Glomerular endothelial cell (primary cell): ENCODE measurements at places on chromosomes 12 and 14.

- no peak for DNase-seq
These were observed 8.3 kb upstream of the ABCD2 start for GRCh38 chr12:39627914-39628313.

GRCh38 chr14:75196468-75196867 is 20.1 kb upstream of the TMED10 start:
- DNase-seq: no peak

DNA sequence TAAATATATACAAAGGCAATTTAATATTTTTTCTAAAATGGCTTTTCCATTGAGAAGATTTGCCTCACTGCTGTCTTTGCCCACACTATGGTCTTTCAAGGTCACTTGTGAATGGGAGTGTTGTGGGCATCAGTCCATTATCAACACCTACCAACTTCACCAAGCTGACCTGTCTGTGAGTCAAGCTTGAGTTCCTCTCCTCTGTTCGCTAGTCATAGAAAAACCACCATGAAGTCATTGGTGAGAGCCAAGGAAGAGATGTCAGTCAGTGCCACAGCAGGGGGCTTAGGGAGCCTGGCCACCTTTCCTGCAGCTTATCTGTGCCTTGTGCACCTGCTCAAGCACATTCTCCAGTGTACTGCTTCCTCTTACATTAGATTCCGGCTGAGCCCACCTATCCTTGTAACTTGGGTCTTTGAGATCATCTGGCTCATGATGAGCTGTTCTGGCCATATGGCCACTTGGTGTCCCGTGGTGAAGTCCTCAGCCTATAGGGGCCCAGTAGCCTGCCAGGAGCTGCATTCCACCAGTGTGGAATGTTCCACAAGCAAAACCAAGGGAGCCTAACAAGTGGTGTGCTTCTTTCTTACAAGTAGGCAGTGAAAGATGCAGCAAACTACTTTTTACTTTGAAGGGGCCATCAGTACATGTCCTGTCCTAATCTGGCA is 80.8 kb upstream of the C12orf71 start:
- no peak for DNase-seq

- no peak for DNase-seq
These were observed 44.0 kb upstream of the HIF1A start for GRCh38 chr14:61651355-61651754.

DNA sequence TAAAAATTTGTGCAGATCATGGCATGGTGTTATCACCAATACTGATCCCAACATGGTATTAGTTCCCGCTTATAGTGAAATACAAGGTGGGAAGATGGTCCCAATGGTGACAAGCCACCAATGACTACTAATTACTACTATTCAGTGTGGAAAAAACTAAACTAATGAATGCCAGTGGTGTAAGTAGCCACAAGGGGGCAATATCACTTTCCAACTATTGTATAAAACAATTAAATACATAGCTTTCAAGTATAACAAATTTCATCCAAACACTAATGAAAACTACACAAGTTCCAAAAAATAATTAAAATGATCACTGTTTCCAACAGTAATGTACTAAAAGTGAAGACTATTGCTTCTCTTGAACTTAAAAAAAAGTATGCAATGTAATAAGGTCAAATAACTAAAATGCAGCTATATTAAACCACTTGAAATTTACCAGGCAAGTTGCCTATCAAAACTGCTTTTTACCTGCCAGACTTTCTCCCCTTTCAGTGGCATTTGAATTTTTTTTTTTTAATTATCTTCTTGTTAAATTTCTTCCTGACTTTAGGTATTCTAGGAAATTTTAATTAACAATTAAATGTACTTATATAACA is 58.0 kb downstream of the PAPLN start:
- DNase-seq: peak; percentile 48

- DNase-seq: no peak
These were observed 159.8 kb downstream of the TGFB3 start for GRCh38 chr14:75821831-75822521.

GRCh38 chr12:41344776-41345470 is 156.8 kb downstream of the PDZRN4 start:
- DNase-seq: no peak

- DNase-seq: no peak
These were observed 36.4 kb upstream of the KCNMB4 start for GRCh38 chr12:70329728-70330127.

DNA sequence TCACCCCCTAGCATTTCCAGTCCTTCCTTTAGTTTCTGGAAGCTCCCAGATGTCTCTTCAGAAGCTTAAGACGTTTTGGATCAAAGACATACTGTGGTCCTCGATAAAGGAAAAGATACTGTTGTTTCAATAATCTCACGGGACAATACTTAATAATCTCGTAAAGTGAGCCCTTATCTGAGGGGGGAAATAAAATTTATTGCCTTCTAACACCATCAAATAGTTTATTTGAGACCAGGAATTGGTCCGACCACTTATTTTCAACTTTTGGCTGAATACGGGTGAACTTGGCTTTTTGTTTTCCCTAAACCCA is 640 bp upstream of the G2E3 start:
- DNase-seq: no peak

DNA sequence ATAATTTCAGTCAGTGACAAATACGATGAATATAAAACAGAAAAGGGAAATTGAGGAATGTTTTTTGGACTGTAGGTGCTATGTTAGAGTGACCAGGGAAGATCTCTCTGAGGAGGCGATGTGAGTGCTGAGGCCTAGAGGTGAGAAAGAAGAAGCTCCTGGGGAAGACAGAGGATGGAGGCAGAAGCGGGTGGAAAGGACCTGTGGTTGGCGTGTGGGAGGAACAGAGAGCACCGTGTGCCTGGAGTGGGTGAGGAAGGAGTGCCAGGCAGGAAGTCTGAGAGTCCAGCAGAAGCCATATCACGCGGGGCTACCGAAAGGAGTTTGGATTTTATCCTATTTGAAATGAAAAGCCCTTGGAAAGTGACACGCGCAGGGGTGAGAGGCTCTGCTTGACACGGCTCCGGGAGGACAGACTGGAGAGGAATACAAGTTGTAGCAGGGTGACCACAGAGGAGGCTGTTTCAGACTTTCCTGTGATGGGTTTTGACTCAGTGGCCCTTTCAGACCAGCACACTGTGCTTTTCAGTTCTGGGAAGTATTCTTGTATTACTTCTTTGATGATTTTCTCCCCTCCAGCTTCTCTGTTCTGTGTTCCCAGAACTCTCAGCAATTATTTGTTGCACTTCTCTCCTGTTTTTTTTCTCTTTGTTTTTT is 96.9 kb downstream of the VRK1 start:
- DNase-seq: no peak

- peak; percentile 37 for DNase-seq
These were observed 279.4 kb downstream of the FOXN3 start for GRCh38 chr14:89137526-89138163.

DNA sequence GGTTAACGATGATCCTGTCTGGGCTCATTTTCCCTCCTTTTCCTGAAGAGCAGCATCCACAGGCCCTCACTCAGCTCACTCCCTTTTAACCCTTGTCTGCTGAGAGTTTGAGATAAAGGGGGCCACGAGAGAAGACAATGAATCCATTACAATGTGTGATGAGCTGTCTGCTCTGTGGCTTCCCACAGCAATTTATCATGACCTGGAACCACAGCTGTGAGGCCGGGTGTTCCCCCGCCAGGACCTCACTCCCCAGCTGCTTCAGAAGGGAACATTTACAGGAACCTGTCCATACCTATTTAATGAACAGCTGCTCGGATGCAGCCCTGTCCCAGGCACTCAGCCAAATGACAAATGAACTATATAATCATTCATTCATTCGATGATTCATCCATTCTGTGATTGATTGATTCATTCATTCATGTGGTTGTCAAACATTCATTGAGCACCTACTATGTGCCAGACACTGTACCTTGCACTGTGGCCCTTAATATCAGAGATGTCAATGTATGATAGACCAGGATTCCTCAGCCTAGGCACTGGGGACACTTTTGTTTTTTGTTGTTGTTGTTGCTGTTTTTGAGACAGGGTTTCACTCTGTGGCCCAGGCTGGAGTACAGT is 18.5 kb upstream of the P2RX7 start:
- DNase-seq: no peak

- DNase-seq: peak; percentile 18
These were observed 96.0 kb downstream of the SRGAP1 start for GRCh38 chr12:63940310-63941005.

GRCh38 chr12:179131-179884 is 34.6 kb downstream of the SLC6A12 start:
- no peak for DNase-seq

- DNase-seq: no peak
These were observed 602.7 kb upstream of the FLRT2 start for GRCh38 chr14:84927096-84927827.

- DNase-seq: no peak
These were observed 51.8 kb downstream of the TRAF3 start for GRCh38 chr14:102829016-102829548.

DNA sequence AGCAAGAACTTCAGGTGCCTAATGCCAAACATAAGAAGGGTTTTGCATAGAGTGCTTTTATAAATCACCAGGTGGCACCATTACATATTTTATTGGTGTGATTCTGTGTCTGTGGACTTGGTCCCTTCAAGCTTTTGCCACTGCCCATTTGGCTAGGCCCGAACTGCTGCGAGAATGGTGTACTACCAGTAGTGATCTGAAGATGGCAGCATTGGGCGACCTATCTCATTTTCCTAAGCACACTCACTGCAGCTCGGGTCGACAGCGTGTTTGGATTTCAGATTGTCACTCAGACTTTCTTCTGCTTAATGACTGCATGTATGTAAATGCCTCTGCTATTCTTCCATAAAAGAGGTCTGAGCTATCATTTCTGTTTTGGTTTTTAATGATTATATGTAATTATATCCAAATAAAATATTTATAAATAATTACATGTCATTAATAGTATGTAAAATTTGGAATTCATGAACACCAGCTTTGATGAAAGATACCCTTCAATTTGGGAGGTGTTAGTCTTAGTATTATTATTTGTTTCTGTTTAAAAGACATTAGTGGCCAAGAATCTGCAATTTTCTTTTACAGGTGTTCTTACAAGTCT is 78.5 kb downstream of the TPH2 start:
- peak; percentile 41 for DNase-seq

- DNase-seq: no peak
These were observed 117.8 kb upstream of the TMTC1 start for GRCh38 chr12:29901585-29901984.

- DNase-seq: no peak
These were observed 27.3 kb downstream of the PTPRB start for GRCh38 chr12:70609739-70610491.

- no peak for DNase-seq
These were observed 68.4 kb downstream of the PPM1H start for GRCh38 chr12:62866451-62867082.
